ENCODE measurements at places on chromosomes 6 and 20.
A peak's percentile ranks its signal among the peaks of the same experiment; 100 is the strongest.

- no peak for DNase-seq
These were observed 139.3 kb downstream of the UNC5CL start for GRCh38 chr6:40899684-40900155.

- peak; percentile 21 for DNase-seq
These were observed 308.1 kb downstream of the FOXC1 start for GRCh38 chr6:1917626-1918371.

DNA sequence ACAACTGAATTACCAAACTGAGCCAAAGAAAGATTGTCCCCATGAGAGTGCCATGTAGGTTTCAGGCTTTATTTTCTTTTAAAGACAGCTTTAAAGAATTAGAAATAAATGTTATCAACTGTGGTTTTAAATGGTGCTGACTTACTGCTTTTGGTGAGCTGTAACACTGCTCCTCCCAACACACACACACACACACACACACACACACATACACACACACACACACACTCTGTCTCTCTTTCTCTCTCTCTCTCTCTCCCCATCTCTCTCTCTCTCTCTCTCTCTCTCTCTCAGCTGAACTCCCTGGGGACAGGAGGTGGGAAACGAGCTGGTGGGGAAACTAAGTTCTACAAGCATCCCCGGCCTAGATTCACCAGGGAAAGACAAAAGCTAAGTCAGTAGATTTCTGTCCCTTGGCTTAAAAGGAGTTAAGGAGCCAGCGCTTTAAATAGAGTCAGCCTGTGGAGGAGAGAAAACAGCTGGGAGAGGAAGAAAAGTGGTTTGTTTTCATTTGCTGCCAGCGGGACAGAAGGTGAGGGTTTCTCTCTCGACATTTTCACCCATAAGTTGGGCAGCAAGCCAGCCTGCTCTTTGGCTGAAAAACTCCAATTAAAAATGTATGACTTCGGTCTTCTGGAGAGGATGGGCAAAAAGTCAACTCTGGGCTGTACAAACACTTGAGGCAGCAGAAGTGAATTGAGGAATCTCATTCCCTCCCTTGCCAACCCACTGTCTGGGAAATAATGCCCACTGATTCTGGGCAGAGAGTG, 27.4 kb downstream of the CBLN4 start:
- no peak for DNase-seq

- DNase-seq = no peak
These were observed 30.9 kb upstream of the SERPINB9 start for GRCh38 chr6:2934057-2934456.

GRCh38 chr6:5468586-5468985, 207.3 kb downstream of the FARS2 start:
- no peak for DNase-seq

DNA sequence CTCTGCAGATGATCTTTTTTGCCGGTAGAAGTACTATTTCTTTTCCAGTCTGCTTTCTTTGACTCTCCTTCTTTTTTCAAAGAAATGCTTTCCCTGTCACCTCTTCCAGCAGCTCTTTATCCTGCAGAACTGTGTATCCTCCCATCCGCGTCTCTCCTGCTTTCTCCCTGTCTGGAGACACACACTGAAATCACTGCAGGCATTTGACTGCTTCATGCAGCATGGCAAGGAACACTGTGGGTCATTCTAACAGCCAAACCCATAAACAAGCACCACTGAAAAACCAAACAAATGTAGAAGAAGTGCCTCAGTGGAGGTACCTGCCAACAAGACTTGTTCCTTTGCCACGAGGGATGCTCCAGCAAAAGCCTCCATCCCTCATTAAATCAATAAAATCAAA, 403.7 kb upstream of the CITED2 start:
- DNase-seq = no peak

GRCh38 chr6:108168501-108169463, 3.0 kb downstream of the NR2E1 start:
- peak; percentile 27 for DNase-seq

DNA sequence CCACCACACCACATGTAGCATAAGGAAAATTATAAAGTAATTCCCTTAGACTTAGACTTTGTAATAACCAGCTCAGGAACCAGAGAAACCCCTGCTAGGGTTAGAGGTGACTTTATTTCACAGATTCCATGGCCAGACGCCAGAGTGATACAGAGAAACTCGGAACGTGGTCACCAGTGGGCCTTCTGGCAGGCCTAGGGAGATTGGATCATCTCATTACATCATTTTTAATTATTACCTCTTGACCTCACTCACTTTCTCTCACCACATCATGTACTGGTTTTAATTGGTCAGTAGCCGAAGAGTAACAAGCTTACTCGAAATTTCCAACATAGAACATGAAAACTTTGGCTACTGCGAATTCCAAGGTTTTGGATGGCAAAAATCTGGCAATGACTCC, 72.9 kb downstream of the BMP6 start:
- DNase-seq = no peak

GRCh38 chr6:96725296-96725695, 112.0 kb downstream of the GPR63 start:
- no peak for DNase-seq

- DNase-seq = no peak
These were observed 26.8 kb downstream of the RALGAPA2 start for GRCh38 chr20:20685635-20686034.

DNA sequence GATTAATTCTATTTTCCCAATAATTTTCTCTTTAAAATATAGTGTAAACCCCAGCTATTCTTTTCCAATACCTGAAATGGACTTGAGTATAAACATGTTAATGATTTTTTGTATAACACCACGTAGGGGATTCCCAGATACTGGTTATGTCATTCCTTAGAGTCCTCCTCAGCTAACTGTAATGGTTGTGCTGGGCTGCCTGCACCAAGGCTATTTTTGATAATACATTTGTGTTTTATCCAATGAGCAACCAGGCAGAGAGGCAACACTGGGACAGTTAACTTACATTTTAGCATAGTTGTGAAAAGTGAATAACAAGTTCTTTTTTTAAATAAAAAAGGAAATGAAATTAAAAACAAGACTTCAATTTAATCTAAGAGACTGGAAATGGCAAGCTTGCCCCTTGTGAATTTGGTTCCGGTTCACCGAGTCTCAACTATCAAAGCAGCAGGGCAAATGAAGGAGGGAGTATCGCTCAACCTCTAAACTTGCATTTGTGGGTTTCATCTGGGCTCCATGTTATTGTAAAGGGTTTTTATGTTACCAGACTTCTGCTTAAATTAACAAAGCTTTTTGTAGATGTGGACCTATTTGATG, 18.8 kb upstream of the BACH2 start:
- DNase-seq = no peak

GRCh38 chr6:25472306-25472705, 179.7 kb upstream of the SCGN start:
- DNase-seq = no peak

- DNase-seq = no peak
These were observed 113.7 kb upstream of the LOC128125822 start for GRCh38 chr6:63458480-63459115.

DNA sequence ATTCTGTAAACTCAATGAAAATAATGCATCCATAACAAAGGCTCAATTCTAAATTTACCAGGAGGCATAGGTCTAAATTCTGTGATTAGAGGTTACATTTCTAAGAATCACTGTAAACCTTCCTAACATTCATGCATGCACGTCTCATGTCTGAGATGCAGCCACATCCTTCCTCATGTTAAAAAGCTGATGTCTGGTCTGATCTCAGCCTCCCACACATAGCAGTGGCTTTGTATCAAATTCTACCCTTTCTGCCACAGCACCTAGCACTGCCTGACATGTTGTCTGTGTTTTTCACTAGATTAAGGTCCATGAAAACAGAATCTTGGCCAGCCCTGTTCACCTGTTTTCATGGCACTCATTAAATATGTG, 171.1 kb downstream of the WDR27 start:
- DNase-seq = no peak

GRCh38 chr20:51661609-51662178, 106.5 kb downstream of the ATP9A start:
- peak; percentile 38 for DNase-seq

DNA sequence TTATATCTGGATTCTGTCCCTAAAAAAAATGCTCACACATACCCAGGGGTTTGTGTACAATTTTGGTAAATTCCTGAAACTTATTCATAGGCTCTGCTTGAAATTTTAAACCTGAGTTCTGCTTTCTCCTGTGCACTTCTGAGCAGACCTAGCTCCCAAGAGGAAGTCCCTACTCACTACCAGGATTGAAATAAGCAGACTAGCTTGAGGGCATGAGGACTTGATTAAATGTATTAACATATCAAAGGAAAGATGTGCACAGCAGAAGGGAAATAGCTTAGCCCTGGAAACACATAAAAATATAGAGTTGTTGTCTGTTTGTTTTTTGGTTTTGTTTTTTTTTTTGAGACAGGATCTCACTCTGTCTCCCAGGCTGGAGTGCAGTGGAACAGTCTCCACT, 151.8 kb upstream of the PLCB4 start:
- DNase-seq = no peak

DNA sequence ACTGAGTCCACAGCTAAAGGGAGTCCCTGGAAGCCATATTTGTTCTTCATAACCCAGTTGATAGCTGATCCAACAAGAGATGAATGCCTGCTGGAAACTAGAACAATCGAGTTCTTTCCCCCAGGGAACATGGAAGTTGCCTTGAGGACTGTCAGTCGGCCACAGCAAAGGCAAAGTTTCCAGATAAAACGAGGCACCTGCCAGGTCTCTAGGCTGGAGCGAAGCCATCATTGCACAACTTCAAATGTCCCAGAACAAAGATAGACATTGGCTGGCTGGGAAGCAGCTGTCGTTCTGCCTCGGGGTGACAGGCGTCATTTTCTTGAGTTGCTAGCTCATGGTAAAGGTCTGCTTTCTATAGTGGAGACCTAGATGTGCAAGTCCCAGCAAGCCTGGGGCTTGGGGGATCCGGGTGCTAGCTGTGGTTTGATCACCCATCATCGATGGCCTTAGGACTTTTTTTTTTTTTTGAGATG, 184.4 kb upstream of the ZNF217 start:
- DNase-seq = no peak

DNA sequence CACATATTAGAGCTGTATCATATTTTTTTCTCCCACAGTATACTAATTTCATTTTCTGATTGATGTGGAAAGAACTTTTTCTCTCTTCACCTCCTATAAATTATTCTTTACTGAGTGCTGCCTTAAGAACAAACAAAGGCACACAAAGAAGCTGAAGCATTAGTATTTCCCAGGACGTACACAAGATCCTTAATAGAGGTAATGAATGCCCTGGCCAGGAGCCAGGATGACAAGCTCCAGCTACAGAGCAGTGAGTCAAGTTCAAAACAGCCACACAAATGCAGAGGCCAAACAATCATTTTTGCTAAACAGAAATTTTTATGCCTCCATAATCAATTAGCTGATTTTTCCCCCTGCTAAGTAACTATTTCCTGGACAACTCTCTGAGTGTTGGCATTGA, 639.6 kb downstream of the EPHA7 start:
- no peak for DNase-seq

- no peak for DNase-seq
These were observed 65.2 kb upstream of the TXNDC5 start for GRCh38 chr6:7975764-7976146.

DNA sequence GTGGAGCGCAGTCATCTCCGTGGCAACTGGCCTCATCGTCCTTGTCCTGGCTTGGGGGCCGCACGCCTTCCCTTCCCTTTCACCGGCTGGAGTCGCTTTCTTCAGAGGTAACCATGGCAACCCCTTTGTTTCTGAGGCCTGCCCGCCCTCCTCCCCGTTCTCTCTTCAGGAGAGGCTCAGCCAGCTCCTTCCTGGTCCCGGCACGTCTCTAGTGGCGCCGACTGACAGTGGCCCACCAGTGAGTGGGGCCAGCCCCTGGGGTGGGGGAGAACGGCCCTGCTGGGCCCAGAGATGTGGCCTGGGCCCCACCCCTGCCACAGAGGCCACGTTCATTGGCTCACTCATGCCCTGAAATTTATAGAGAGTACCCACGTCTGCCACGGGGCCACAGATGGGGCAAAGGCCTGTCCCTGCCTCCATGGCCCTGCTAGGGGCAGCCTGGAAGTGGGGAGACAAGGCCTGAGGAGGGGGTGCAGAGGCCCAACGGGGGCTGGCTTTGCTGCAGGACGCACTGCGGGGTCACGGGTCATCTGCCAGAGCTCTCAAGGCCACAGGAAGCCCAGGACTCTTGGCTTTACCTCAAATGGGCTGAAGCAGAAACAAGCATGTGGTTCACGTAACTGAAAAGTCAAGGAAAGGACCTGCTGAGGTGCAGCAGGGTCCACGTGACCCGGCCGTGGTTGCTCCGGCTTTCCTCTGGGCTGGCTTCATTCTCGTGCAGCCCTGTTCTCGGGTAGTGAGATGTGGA, 1.4 kb upstream of the OSBPL2 start:
- DNase-seq = no peak

- no peak for DNase-seq
These were observed 40.1 kb upstream of the EEF1A1 start for GRCh38 chr6:73560853-73561407.

DNA sequence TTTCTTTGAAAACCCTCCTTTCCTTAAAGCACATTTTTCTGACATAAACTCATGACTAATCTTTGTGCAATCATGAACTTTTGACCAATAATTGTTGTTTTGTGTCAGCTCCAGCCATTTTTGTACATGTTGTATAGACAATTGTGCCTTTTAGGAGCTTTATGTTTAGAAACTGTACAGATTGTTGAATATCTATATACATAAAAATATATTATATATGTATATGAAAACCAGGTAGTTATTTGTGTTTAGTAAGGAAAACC, 125.7 kb upstream of the EDN1 start:
- no peak for DNase-seq

DNA sequence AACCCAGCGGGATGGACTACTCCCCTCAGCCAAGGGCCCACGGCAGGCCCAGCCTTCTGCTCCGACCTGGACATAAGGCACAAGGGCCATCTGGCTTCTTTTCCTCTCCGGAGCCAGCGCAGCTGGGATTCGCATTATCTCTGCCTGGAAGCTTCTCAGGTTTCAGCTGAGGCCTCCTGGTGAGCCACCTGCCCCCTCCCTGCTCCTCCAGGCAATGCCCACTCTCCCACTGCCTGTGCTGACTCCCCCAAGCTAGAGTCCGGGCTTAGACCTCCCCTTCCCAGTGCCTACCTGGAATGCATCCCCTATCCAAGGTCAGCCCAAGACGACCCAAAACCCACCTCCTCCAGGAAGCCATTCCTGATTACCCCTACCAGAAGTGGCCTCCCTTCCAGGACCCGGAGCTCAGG, 60.7 kb downstream of the EZR start:
- no peak for DNase-seq

DNA sequence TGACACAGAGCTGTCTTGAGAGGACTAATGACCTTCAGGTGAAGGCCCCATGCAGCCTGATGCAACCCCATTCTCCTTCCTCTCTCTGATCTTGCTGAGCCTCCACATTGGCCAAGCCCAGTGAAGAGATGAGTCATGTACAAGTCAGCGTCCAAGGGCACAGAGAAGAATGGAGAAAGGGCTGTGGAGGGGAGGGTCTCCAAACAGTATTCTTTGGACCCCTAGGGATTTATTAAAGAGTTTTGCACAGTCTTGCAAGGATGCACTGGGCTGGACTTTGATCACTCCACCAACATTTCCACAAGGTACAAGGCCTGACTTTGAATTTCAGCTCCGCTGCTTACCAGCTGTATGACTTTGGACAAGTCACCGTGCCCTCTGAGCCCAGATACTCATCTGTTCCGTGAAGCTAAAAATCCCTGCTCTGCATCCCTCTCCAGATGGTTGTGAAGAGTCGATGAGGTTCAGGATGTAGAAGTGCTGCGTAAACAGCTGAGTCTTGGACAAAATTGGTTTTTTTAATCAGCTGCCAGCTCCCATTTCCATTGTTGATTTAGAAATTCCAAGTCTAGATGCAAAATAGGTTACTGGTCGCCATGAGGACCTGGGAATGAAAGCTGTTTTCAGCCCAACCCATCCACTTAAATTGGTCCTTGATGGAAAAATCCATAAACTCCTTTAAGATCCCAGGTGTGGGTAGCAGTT, 14.1 kb upstream of the KCNG1 start:
- no peak for DNase-seq

Measured in stimulated activated CD4-positive, alpha-beta T cell treated with anti-CD3 and anti-CD28 coated beads, Interleukin-2, amount 100 ng/mL, for 24 hours (primary cell).